Fibroblast of the aortic adventitia (primary cell): ENCODE measurements at places on chromosomes 6 and 20. TPM values are rescaled to one million over a fixed set of nuclear protein-coding genes. Genes with fewer than 3 reads are reported as not detected.

DNA sequence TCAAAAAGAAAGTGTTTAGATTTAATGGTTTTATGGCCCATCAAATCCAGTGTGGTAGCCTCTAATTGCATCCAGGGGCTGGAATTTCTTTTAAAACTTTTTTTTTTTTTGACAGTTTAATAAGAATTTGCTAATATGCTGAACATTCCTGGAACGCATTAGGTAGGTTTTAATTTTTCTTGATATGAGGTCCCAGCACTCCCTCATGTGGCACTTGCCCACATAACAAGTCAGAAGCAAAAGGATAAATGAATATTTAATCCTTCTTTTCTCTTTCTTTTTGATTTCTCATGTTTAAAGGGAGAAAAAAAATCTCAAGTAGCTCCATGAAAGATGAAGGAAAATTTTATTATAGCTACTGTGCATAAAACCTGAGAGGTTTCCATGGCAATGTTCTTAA is 13.5 kb downstream of the HAO1 start:
- DNase-seq = peak; percentile 75

DNA sequence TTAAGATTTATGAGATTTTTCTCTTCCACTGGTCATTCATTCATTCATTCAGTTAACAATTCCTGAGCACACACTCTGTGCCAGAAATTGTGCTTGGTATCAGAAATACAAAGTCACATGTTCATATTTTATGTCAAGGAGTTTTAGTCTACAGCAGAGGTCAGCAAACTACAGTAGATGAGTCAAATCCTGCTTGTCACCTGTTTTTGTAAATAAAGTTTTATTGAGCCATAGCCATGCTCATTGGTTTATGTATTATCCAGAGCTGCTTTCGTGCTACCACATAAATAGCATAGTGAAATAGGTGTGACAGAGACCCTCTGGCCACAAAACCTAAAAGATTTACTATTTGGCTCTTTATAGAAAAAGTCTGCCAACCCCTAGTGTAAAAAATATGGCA is 46.8 kb downstream of the THEMIS start:
- DNase-seq = no peak

GRCh38 chr6:45305546-45305945 is 22.6 kb upstream of the RUNX2 start:
- DNase-seq = no peak

Gene PRPH2
- 0.72 and 1.3 TPM in 2 replicates for total RNA-seq

Gene CD93
- 0.27 and 2.0 TPM in 2 replicates for total RNA-seq

Gene RIPOR3
- 1.6 and 6.5 TPM in 2 replicates for total RNA-seq

Gene UBD
- total RNA-seq = not detected in 2 replicates

- DNase-seq = no peak
These were observed 474.9 kb upstream of the AGPAT4 start for GRCh38 chr6:161748535-161749416.

GRCh38 chr6:18792866-18793265 is 405.7 kb downstream of the RNF144B start:
- no peak for DNase-seq

GRCh38 chr6:47197682-47198640 is 111.7 kb downstream of the TNFRSF21 start:
- DNase-seq = no peak

Gene MYLK4
- total RNA-seq = 0.72 and 0.98 TPM in 2 replicates

DNA sequence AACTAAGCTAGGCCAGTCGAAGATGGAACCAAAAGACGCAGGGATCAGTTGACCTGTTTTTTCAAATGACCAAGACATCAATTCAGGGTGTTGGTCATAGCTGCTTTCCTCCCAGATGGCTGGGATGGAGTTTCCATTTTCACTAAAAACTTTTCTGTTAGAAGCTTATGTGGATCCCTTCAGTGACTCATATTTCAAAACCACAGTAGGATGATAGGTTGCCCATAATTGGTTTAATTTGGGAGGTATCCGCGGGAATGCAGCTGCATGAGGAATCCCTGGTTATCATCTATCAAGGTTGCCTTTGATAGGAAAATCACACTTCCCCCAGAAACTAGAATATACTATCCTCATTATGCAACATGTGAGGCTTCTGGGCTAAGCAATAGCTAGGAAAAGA is 150.9 kb upstream of the MLIP start:
- no peak for DNase-seq

GRCh38 chr6:129498541-129498940 is 211.4 kb downstream of the ARHGAP18 start:
- DNase-seq = peak; percentile 64

DNA sequence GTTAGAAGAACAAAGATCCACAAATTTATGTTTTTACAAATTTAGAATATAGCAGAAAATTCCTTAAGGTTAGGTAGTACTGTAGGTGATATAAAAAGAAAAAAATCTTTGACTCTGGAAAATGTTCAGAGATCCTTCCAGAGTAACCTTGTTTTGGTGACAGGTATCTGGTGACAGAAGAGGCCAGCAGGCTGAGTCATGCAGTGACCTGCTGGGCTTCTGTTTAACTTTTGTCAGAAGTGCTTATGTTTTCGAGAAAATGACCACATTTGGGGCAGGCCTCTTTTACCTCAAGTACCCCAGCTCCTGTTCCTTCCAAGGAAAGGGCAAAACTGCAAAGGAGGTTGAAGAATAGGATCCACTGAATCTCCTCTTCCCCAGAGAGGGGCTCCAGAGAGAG is 10.5 kb upstream of the CLDN20 start:
- DNase-seq = no peak

- no peak for DNase-seq
These were observed 63.4 kb upstream of the ENPP5 start for GRCh38 chr6:46234156-46234556.

- DNase-seq = no peak
These were observed 183.9 kb upstream of the HDAC2 start for GRCh38 chr6:114154812-114155211.

DNA sequence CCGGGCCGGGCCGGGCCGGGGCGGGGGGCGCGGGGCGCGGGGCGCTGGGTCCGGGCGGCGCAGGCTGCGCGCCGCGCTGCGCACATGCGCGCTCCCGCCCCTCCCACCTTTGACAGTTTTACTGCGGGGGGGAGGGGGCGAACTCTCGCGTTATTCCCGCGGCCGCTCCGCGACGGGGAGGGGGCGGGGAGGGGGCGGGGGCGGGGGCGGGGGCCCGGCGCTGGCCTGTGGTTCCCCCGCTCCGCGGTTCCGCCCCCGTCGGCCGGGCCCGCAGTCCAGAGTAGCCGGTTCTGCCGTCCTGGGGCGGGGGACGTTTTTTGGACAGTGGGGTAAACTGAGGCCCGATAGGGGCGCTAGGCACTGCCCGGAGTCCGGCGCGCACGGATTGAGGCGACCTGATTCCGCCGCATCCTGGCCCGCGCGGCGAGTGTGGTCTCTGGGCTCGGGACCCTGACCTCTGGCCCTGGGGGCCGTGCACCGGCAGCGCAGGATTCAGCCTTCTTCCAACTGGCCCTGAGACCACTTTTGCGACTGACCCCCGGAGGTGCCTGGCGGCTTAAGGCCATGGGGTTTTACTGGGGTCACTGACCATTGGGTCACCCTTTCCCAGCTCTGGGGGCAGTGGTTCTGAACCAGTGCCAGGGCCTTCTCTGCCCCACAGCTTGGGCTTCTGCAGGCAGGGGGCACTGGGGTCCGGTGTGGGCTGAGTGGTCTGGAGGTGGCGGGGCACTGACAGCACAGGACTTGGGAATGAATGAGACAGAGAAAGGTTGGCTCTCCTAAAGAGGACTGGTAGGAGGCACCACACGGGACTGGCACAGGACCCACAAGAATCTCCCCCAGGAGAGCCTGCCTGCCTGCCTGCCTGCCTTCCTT is at the start of gene ZNF512B:
Gene ZNF512B (minus strand): TSS at position 93 of the 876 bp plus-strand sequence. CDS start 1,980 bp downstream, outside the sequence.
- DNase-seq = peak; percentile 55

DNA sequence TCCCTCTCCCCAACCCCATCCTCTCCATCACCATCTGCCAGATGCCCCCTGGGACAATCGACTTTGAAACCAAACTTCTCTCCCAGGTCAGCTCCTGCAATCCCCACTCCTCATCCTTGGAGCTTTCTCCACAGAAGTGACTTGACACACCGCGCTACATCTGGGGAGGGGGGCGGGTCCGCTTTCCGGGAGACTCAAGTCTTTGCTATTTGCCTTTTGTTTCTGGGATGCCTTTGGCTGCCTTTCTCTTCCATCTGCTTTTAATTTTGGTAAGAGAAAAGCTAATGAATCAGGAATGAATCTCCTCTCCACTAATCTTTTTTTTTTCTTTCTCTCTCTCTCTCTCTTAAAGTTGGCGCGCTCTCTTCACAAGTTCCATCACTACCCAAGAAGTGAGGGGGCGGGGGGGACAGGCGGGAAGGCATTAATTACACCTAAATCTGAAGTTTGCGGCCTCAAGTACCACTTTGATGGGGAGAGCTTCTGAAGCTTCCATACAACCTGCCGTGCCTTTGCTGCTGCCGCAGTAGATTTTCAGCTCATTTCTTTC is 664 bp upstream of the TPBG start:
- DNase-seq = peak; percentile 98

- DNase-seq = no peak
These were observed 123.8 kb upstream of the ADGRF1 start for GRCh38 chr6:47165918-47166317.

Gene WFDC12
- not detected in 2 replicates for total RNA-seq

Gene FILIP1
- 0.45 and 5.5 TPM in 2 replicates for total RNA-seq

GRCh38 chr20:58179432-58180099 is 48.9 kb downstream of the ANKRD60 start:
- DNase-seq = peak; percentile 18

- DNase-seq = no peak
These were observed 13.6 kb downstream of the NHSL1 start for GRCh38 chr6:138485586-138486248.
